ENCODE measurements at places on chromosomes 1 and 21.
A peak's percentile ranks its signal among the peaks of the same experiment; 100 is the strongest.

DNA sequence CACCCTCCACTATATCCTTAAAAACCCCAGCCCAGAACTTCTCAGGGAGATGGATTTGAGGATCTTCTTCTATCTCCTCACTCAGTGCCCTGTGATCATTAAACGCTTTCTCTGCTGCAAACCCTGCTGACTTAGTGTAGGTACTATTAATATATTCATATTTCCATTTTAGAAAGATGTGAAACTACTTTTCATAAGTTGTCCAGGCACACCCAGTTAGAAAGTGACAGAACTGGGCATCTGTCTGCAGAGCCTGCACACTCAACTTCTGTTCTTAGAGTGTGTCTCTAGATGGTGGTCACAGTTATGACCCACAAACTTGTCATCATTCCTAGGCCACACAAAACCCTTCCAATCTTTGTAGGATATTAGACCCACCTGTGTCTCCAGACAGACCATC is 55.0 kb downstream of the FCRL5 start:
- DNase-seq, result no peak

GRCh38 chr1:24635195-24635843 is 7.8 kb upstream of the SRRM1 start:
- peak; percentile 67 for DNase-seq

GRCh38 chr21:44380876-44381275 is 27.5 kb downstream of the TRPM2 start:
- no peak for DNase-seq

GRCh38 chr1:19800076-19800804 is 524 bp upstream of the TMCO4 start:
- DNase-seq, result peak; percentile 48

- no peak for DNase-seq
Observed at GRCh38 chr1:183946320-183946613, 91.3 kb downstream of the COLGALT2 start.

Data from CD4-positive, alpha-beta T cell treated with Interleukin-12 subunit alpha and Interleukin-12 subunit beta, for 1 hour (primary cell).